Mammary epithelial cell (primary cell): ENCODE measurements at places on chromosomes 1 and 21. TPM values are rescaled to one million over a fixed set of nuclear protein-coding genes. Genes with fewer than 3 reads are reported as not detected.

GRCh38 chr1:76593618-76594017 lies 273.7 kb upstream of the ST6GALNAC5 start:
- no peak for DNase-seq

GRCh38 chr1:225838793-225839192 lies 28.9 kb downstream of the EPHX1 start:
- DNase-seq: no peak

DNA sequence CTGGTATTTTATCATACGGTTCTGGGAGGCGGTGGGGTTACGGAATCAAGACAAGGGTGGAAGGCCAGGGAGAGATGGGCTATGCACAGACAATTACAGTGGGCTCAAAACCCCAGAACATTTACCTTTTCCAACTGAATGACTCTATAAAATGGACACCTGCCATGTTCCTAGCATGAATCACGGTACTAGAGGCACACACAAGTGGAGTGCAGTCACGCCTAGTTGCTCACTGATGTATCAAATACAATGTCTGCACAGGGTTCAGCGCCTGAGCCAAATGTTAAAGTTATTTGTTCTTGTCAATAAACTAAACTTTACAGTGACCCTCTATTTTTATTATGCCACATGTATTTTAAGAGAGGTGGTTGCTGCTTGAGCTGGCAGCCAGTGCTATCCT lies 121.4 kb downstream of the ATG4C start:
- no peak for DNase-seq

- no peak for DNase-seq
Measured at GRCh38 chr1:113245252-113245651, 145.1 kb upstream of the MAGI3 start.

DNA sequence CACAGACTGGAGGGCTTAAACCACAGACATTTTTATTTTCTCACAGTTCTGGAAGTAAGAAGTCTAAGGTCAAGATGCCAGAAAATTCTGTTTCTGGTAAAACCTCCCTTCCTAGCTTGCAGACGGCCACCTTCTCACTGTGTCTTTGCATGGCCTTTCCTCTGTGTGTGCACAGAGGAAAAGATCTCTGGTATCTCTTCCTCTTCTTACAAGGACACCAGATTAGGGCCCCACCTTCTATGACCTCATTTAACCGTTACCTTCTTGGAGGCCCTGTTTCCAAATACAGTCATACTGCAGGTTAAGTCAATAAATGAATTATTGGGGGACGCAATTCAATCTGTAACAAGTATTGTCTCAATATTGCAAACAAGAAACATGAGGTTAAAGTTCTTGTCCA lies 63.0 kb upstream of the PRDX6 start:
- DNase-seq: no peak

DNA sequence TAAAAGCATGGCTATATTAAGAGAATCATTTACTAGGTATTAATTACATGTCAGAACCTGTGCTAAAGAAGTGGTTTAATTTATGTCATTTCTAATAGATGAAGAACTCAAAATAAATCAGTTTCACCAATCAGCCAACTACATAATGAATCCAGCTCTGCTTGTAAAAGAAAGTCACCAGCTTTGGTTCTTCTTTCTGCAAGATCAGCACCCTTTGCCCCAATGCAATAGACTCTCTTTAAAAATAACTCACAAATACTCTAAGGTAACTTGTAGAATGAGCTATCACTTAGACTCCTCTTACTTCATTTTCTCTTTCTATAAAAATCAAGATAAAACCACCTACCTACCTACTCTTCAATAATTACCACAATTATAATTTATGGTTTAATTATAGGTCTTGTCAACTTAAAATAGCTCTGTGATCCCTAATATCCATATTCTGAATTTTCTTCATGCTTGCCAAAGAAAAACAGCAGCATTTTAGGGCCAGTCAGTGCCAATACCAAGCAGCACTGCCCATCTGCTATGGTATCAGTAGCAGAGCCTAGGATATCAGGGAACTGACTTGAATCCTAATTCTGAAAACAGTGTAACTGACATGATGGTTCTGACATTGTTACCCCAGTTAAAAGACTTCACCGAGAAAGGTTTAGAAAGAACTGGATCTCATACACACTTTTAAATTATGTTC lies 11.3 kb downstream of the SLC19A2 start:
- no peak for DNase-seq

DNA sequence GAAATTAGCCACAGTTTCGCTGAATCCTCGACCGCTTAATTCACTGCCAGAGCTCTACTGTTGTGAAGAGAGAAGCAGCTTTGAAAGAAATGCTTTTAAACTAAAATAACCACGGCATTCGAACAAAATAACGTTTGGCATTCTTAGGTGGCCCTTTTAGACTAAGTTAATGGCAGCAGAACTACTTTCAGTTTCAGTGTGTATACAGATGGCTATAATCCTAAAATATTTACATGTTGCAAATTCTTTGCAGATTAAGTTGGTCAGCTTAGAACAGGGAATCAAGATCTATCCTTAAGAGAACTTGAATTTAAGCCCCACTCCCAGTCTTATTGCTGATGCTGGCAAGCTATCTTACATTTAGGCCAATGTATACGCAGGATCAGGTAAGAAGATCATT lies 62.7 kb downstream of the ADSS2 start:
- no peak for DNase-seq

PRRX1 gene
- total RNA-seq: 1.7 TPM

DNA sequence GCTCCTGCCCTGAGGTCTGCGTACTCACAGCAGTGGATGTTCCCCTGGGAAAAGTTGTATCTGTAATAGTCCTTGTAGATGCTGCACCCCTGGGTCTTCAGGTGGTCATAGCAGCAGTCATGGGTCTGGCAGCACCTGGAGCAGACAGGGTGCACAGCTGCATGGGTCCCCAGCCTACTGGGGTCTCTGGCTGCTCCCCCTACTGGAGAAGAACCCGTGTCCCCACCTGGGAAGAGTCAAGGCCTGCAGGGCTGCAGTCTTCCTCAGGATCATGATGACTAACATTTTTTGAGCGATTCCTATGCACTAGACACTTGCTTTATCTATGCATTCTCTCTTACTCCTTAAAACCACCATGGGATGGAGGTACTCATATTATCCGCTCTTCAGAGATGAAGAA lies 3.9 kb downstream of the PLA2G2D start:
- DNase-seq: no peak

- peak; percentile 87 for DNase-seq
Measured at GRCh38 chr1:89125913-89126580, at the start of gene GBP2. GBP2 (minus strand) TSS chr1:89126114; CDS start chr1:89121966, 4,148 bp downstream.

GRCh38 chr1:3333903-3334302 lies 120.6 kb upstream of the ARHGEF16 start:
- DNase-seq: no peak

DNA sequence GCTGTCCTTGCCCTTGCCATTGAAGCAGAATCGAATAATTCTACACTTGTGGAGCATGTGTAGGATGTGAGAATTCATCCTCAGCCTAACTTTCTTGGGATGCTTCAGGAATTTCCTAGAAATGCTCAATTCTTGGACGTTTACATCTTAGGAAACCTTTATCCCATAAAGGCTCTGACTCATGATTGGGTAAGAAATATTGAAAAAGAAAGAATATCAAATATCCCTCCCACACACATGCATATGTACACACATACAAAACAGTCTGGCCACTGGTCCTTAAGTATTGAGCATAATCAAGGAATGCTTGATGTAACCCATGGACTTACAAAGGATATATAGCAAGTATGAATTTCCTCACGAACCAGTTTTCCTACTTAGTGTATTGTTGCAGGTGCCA lies 83.9 kb upstream of the IPO9 start:
- DNase-seq: peak; percentile 26

GRCh38 chr21:35509001-35509704 lies 460.1 kb upstream of the RUNX1 start:
- DNase-seq: no peak

GRCh38 chr1:187413405-187414169 lies 584.8 kb downstream of the PLA2G4A start:
- DNase-seq: no peak

SPRR2A gene
- 1.7 and 2.7 TPM in 2 replicates for total RNA-seq

- DNase-seq: no peak
Measured at GRCh38 chr1:56397811-56398231, 181.5 kb downstream of the PLPP3 start.

BEST4 gene
- 0.52 and 0.67 TPM in 2 replicates for total RNA-seq

DNA sequence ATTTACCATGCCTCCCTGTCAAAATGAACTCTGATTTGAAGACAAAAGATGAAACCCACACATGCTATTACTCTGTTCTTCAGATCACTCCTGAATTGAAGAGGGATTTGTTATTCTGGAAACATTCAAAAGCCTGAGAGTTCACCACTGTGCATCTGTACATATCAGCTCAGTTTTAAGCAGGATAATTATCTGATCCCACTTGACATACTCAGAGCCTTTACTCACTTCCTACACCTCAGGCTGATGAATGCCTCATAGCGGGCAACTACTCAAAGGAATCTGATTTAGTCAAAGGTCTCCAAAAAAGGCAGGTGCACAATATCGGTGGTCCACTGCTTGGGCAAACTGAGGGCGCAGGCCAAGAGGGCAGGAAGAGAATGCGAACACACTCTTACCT lies 47.5 kb upstream of the LPAR3 start:
- DNase-seq: peak; percentile 35

ATP1B1 gene
- 39.0 and 53.2 TPM in 2 replicates for total RNA-seq

- DNase-seq: no peak
Measured at GRCh38 chr1:25645637-25646400, 29.2 kb downstream of the MAN1C1 start.

GRCh38 chr1:78607334-78607927 lies 12.8 kb upstream of the IFI44L start:
- no peak for DNase-seq

GRCh38 chr1:42463921-42464320 lies 835 bp downstream of the CCDC30 start:
- DNase-seq: no peak

LCE1F gene
- total RNA-seq: 10.1 and 20.7 TPM in 2 replicates

GRCh38 chr1:20153000-20153418 lies 13.9 kb downstream of the PLA2G2F start:
- DNase-seq: no peak

- DNase-seq: peak; percentile 23
Measured at GRCh38 chr21:46500224-46500861, 41.7 kb downstream of the DIP2A start.

DNA sequence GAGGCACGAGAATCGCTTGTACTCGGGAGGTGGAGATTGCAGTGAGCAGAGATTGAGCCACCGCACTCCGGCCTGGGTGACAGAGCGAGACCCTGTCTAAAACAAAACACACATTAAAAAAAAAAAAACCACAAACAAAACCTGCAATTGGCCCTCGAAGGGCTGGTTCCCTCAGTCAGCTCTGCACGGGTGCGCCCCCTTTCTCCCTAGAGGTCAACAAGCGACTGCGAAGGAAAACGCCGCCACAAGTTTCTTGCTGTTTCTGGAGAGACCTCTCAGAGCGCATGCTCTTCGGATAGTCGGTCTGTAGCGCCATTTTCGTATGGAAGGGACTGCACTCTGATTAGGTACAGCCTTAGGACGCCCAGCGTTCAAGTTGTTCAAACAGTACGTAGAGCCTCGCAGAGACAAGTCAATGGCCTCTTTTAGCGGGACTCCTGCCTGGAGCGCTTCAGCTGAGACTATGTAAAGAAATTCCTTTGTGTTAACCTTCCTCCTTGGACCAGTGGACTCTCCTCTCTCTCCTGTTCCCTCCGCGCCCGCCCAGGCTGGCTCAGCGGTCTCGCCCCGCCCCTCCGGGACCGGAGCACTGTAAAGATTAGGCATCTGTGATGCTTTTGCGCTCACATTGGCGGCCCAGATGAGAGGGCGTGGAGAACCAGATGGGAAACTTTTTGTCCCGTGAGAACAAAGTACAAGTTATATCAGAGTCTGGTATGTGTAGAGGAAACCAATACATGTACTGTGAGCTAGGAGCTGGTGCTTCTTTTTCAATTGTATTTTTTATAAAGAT lies 1.0 kb upstream of the CDC14A start:
- DNase-seq: peak; percentile 93

DNA sequence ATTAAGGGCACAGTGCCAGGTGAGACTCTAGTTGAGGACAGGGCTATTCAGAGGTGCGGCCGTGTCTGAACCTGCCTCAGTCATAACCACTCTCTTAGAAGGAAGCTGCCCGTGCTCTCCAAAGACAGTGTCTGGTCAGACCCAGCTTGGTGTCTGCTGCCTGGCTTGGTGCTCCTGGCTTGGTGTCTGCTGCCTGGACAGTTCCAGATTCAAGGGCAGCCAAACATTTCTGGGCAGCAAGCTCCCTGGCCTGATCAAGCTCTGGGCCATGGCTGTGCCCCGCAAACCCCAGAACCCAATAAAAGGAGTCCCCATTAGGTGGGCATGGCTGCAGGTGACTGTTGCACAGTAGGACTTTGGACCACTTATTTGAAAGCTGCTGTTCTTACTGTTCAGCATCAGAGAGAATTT lies 27.7 kb downstream of the NEK2 start:
- DNase-seq: no peak

DNA sequence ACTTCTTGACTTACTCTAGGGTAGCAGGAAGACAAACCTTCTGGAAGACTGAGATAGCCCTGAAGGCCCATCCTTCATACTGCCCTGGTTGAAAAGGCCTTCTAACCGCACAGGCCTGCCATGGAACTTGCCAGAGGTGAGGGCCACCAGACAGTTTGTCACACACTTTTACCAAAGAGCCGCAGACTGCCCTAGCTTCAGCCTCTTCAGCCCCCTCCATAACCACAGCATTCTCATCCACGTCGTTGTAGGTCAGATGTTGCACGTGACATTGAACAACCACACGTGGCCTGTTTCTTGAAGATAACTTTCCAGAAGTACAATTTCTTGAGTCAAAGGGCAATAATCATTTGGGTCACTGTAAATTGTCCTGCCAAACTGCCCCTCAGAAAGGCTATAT lies 18.9 kb downstream of the ZNF362 start:
- DNase-seq: no peak

LCE3E gene
- total RNA-seq: not detected in 2 replicates

ZNF436 gene
- 9.3 and 12.4 TPM in 2 replicates for total RNA-seq

GRCh38 chr1:194378517-194378916 lies 1192.1 kb upstream of the B3GALT2 start:
- DNase-seq: no peak

DNA sequence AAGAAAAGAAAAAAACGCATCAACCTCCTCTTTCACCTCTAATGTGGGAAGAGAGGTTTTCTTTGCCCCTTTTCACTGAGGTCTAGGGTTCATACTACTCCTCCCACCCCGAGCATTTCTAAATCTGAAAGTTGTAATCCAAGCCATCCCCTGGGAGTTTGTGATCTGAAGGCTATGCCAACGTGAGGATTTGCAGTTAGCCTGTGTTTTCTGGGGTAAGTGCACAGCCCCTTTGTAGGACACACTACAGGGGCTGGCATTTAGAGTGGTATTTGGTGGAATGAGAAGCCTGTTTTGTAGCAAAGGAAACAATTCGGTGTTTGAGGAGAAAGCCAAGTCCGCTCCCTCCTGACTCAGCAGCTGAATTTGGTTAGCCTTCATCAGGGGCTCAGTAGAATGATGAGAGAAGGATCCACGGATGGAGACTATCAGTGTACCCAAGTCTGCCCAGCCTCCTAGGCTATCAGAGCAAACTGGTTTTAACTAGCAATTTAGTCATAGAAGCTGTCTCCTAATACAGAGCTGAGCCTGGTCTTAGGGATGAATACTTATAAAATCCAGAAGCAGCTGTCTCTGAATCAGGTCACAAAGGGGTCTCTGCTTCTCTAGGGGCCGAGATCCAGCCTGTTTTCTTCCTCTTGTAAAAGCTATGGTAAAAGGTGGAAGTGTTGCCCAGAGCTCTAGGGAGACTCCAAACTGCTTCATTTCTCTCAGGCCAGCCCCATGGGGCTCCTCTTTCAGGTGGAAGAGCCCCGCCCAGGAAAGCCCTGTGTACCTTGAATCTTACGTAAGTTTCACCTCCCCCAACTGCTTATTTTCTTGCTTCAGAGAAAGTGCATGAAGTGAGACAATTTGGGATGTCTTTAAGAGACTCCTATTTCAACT lies 2.1 kb downstream of the PCP4L1 start:
- no peak for DNase-seq
